ENCODE measurements at places on chromosomes 2 and 18. TPM values are rescaled to one million over a fixed set of nuclear protein-coding genes. Genes with fewer than 3 reads are reported as not detected.

GPR55 gene
- total RNA-seq: not detected

DNA sequence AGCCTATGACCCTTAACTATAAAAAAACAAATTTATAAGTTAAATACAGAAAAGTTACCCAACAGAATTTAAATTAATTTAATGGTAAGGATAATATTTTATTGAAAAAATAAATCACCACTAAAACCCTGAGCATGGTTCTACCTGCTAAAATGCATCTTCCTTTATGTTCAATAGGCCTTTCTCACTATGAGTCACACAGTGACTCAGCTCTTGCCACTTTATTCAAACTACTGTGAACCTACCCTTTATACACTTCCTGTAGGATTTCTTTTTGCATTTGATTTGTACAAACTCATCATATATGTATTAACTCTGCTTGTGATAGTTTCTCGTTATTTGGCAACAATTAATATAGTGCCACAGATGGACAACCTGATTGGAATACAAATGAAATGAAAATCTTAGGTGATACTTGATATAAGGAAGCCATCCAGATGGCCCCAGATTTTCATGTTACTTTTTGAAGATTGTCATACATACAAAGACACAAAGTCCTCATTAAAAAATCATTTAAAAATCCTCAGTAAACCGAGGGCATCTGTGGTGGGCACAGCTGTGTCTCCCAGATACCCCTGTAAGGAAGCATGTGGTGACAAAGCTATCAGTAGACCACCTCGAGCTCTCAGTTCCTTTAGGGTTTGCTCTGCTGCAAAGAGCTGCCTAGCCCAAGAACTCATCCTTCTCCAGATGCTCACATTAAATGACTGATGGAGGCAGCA, 55.2 kb upstream of the COBLL1 start:
- no peak for DNase-seq

DNA sequence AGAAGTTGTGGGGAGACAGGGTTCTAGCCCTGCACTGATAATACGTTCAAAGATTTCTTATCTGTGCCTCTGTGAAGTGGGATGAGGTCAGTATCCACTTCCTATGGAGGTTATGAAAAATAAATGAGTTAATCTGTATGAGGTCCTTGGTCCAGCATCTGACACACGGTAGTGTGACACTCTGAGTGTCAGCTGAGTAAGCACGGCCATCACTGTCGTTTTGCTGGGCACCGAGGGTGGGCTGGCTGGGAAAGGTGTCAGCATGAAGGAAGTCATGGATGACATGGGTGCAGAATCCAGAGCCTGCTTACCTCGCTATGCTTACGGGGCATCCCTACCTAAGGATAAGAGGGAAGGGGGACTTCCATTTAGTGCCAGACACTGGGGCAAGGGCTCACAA, 150.3 kb downstream of the INHBB start:
- no peak for DNase-seq

DNA sequence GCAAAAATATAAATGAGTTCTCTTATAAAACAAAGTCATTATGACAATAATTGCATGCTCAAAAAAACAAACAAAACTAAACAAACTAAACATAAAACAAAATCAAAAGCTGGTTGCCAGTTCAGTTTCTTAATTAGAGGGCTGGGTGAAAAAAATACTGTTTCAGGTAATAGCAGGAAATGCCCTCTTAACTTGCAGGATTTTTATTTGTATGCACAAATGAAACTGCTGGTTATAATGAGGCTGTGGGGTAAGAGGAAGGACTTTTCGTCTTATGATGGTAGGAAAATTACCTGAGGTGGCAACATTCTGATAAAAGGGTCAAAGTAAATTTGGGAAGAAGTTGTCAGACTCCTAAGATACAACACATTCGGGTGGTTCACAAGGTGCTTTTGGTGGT, 21.5 kb upstream of the CDKL4 start:
- no peak for DNase-seq

DNA sequence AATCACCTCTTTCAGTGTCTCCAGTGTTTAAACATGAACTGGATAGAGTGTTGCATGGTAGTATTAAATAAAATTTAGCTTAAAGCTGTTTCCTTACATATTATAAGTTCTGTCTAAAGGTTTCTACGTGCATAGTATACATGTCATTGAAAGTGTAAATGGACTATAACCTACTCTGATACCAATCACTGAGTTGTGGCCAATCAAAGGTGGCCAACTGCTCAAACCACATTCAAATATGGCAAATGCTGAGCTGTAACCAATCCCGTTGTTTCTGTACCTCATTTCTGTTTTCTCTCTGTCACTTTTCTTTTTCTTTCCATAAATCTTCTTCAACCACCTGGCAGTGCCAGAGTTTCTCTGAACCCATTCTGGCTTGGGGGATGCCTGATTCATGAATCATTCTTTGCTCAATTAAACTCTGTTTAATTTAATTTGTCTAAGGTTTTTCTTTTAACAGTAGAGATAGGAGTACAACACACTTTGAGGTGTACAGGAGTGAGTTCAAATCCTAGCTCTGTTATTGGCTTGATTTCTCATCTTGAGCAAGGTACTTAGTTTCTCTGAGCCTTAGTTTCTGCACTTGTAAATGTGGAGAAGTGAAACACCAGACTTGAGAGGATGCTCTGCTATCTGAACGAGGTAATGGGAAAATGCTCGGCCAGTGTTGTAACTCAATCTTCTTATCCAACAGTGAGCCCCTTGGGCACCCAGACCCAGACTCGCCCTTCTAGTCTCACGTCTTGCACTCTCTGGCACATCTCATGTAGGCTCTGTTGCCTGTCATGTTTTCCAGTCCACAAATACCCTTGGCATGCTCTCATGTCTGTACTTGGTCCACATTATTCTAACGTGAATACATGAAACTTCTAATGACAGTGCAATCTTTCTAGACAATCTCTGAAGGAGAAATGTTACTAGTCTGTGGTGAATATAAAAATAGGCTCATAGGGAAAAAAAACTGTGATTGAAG, 228.0 kb downstream of the PIK3C3 start:
- no peak for DNase-seq

GRCh38 chr18:366466-367061, 98.7 kb upstream of the THOC1 start:
- DNase-seq: no peak

MYOM1 gene
- total RNA-seq: 3.1 TPM

STAT4 gene
- total RNA-seq: 29.4 TPM

- no peak for DNase-seq
Observed at GRCh38 chr2:229118927-229119326, 152.2 kb downstream of the PID1 start.

DNA sequence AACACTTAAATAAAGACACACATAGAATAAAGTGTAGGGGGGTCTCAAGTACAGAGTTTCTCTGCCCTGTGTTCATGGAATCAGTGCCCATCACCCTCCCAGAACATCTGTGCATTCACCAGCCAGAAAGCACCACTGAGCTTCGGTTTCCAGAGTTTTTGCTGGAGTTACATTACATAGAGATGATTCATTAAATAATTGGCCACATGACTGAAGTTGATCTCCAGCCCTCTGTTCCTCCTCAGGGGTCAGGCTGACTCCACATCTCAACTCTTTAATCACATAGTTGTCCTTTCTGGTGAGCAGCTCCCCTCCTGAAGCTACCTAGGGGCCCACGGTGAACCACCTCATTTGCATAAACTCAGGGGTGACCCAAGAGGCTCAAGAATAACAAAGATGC, 129.8 kb downstream of the METTL4 start:
- DNase-seq: no peak

SGPP2 gene
- 4.6 TPM for total RNA-seq

DNA sequence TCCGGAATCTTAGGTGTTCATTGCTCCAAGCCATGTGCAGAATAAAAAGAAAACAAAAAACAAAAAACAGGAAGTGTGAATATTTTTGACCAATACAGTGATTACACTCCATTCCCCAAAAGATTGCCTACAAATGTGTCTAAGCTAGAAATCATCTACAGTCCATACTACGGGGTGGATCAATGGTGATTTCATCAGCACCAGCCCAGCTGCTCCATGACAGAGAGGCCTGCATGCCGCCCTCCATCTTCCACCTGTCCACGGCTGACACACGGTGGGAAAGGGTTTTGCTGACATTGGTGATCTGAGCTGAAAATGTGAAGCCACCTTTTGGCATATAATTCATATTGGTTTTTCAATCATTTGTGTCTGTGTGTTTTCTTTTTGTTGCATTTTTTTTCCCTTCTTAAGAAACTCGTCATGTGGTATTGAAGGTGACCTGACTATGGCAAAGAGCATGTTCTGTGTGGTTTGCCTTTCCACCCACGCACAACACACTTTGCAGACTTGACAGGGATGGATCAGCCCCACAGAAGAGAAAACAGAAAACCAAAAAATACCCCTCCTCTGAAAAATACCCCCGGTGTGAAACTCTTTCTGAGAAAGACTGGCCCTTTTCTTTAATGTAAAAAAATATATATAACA, 533.1 kb downstream of the RNF144A start:
- DNase-seq: no peak

VPS4B gene
- 33.6 TPM for total RNA-seq

PPP3R1 gene
- total RNA-seq: 37.0 TPM

DNA sequence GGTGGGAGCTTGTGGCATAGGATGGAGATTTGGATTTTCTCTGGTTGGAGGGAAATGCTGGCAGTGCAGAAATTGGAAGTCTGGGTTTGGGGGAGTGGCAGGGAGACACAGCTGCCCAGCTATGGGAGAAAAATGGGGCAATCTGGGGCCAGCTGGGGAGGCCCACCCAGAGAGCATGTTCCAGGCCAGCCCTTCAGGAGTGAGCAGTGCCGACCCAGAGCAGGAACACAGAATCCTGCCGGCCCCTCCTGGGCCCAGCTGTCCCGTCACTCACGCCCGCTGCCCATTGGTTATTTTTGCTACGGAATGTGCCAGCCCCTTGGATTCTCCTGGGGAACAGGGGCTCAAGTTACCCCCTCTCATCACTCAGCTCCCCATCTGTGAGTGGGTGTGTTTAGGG, 4.9 kb downstream of the SPEG start:
- DNase-seq: no peak

GRCh38 chr2:85503168-85503850, 35.7 kb upstream of the MAT2A start:
- no peak for DNase-seq

SLC38A11 gene
- total RNA-seq: 0.94 TPM

GRCh38 chr2:167822690-167823465, 424.5 kb downstream of the STK39 start:
- DNase-seq: no peak

DNA sequence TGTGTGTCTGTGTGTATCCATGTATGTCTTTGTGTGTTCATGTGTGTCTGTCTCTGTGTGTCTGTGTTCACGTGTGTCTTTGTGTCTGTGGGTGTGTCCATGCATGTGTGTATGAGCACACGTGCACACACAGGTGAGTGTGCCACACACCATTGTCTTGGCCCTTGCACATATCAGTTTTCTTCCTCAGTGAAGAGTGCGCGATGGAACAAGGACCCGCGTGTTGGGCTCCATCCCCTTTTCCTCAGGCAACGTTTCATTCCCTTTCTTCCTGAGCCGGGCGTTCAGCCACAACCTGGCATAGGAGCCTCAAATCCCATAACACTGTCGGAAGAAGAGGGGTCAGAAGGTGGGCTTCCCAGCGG, 74.3 kb downstream of the PTGR3 start:
- DNase-seq: no peak

- DNase-seq: no peak
Observed at GRCh38 chr2:238761868-238762267, 86.0 kb upstream of the TWIST2 start.

GRCh38 chr2:38898256-38898655, 8.6 kb downstream of the ARHGEF33 start:
- no peak for DNase-seq

GALR1 gene
- total RNA-seq: not detected

DNA sequence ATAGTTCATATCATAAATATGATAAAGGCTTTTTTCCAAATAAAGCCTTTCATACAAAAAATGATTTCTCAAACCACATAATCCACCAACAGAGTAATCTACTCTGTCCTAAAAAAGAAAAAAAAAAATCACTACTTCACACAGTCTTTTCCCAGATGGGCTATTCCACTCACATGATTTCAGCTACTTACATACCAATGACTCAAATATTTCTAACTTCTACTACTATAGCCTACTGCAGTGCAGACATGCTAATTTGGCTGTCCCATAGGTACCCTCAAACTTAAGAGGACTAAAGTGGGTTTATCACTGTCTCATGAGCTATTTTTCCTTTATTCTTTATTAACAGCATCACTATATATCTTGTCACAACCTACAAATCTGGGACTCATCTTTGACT, 57.4 kb downstream of the SLC66A3 start:
- no peak for DNase-seq

- DNase-seq: no peak
Observed at GRCh38 chr2:144358979-144359541, 160.9 kb downstream of the ZEB2 start.

DNA sequence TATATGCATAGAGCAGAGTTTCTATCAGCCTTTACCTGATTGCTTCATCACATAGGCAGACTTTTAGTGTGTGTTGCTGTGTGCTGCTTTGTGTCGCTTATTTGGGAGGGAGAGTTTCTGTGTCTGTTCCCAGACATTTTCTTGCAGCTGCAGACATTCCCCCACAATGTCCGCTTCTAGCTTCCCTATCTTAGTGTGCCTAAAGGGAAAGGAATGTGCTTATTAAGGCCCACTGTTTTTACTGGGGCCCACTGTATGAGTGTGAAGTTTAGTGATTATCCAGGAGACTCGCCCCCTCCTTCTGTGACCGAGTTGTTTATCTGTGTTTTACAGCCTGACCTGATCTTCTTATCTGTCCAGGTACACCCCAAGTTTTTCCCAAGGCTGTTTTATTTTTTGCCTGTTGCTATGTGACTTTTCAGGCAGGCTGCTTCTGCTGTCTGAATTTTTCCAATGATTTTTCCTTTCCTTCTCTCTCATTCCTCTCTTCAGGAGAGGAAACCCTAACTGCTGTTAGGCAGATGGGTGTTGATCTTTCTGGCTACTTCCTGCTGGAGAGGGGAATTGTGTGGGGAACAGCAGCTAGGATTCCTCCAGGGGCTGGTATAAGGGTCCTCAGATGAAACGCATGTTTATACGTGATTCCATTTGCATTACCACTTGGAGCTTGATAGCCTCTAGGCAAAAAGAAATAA, 47.6 kb downstream of the STK17B start:
- DNase-seq: no peak

GRCh38 chr2:3650140-3650920, 7.7 kb upstream of the ALLC start:
- DNase-seq: no peak
